Hippocampal formation (tissue), 2 donors: ENCODE measurements at places on chromosomes 7 and 10.

- DNase-seq = no peak
These were observed 346.7 kb upstream of the PLXDC2 start for GRCh38 chr10:19469521-19469920.

DNA sequence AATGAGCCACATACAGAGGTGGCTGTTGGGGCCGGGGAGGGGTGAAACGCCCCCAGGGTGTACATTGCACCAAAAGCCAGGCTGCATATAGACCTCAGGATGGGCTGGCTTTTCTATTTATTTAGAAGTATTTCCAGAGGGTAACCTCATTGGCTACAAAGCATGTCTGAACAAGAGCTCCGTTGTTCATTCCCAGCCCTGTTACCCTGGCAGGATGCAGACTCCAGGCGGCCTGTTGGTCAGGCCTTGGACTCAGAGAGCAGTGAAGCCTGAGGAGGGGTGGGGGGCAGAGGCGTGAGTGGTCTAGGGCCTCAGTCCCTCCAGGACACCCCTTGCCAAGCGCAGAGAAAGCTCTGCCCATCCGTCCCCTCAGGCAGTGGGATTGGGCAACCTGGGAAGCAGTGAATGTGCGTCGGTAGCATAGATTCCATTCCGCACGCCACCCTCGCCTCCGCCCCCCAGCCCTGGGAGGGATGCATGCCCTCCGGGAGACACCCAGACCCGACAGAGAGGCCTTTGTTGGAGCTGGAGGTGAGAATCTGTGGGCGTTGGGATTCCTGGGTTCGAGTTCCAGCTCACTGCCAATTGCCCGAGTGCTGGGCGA lies 41.9 kb downstream of the TCF7L2 start:
- DNase-seq = no peak

GRCh38 chr10:123425680-123426079 lies 240.5 kb upstream of the GPR26 start:
- no peak for DNase-seq

DNA sequence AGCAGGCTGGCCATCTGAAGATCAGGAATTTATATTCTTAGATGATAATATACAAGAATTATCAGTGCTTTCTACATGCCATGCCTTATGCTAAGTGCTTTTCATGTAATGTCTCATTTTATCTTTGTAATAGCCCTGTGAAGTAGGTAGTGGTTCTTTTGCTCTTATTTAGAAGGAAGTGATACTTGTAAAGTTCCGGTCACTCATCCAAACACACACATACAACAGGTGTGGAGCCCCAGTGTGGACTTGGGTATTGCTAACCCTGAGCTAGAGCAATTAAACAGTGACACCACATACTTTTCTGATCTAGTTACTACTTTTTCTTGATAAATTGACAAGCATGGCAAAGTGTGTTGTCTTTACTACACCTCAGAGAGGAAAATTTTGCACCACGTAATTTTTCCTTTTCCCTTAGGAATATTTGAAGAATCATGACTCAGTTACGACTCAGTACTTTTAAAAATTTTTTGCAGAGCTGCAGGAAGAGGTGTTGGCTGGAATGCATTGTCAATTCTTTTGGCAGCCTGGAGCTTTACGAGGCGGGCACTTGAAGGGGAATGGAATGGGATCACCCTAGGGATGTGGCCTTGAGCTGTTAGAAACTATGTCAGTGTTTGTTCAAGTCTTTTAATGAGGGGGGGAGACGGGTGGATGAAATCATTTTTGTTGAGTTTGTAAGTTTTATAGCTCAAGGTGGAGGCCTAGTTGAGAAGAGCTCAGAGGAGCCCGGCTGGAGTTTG lies 212.5 kb upstream of the CELF2 start:
- DNase-seq = no peak

DNA sequence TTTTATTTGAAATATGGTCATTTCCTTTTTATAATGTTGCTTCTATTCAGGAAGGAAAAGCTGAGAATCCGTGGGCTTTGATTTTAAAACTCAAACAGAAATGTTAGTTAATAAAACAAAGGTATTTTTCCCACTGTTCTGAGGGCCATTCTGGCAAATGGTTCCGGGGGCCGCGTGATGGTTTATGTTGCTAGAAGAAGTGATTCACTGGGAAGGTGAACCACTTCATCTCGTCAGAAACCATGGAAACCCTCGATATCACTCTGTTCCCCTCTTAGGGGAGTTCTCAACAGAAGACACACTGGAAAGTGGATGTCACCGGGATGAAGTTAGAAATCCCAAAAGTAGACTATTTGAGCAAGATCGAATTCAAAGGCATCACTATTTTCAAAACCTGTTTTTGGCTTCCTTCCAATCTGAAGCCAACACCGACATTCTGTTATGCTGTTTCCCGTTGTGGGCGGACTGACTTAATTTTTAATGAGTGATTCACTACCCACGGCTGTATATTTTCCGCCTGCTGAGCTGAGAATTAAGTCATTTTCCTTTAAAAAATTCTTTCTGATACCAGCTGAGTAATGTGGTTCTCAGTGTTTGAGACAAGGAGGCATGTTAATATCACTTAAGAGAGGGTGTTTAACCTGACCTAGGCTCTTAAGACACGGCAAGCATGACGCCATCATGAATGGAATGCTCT lies 84.1 kb downstream of the PTPRE start:
- DNase-seq = no peak
